ENCODE measurements at places on chromosomes 6 and 20.

GRCh38 chr6:31717499-31718222, 2.5 kb downstream of the LY6G6D start:
- H3K27me3 ChIP-seq: peaks cover 13% of the 10 kb centered on the region
- H3K36me3 ChIP-seq: no peaks in the 10 kb centered on the region
- DNase-seq: no peak
- no peaks in the 10 kb centered on the region for H3K4me1 ChIP-seq
- no peak overlapping the region for H3K4me3 ChIP-seq

GRCh38 chr6:101806241-101806640, 412.7 kb downstream of the GRIK2 start:
- no peaks in the 10 kb centered on the region for H3K27me3 ChIP-seq
- peaks cover 57% of the 10 kb centered on the region for H3K4me1 ChIP-seq
- H3K36me3 ChIP-seq: peaks cover 11% of the 10 kb centered on the region
- peak overlapping the region; percentile 67 for H3K27ac ChIP-seq
- peak; percentile 84 for DNase-seq
- H3K4me3 ChIP-seq: peak overlapping the region; percentile 27

- no peak overlapping the region for H3K27ac ChIP-seq
- no peak overlapping the region for H3K4me3 ChIP-seq
- no peak for DNase-seq
- H3K4me1 ChIP-seq: peaks cover 9% of the 10 kb centered on the region
Observed at GRCh38 chr6:6858533-6858982, 249.2 kb upstream of the RREB1 start.

- no peak overlapping the region for H3K27ac ChIP-seq
- no peaks in the 10 kb centered on the region for H3K4me1 ChIP-seq
- DNase-seq: no peak
- H3K4me3 ChIP-seq: no peak overlapping the region
- no peaks in the 10 kb centered on the region for H3K36me3 ChIP-seq
Observed at GRCh38 chr6:45563844-45564243, 186.1 kb upstream of the SUPT3H start.

DNA sequence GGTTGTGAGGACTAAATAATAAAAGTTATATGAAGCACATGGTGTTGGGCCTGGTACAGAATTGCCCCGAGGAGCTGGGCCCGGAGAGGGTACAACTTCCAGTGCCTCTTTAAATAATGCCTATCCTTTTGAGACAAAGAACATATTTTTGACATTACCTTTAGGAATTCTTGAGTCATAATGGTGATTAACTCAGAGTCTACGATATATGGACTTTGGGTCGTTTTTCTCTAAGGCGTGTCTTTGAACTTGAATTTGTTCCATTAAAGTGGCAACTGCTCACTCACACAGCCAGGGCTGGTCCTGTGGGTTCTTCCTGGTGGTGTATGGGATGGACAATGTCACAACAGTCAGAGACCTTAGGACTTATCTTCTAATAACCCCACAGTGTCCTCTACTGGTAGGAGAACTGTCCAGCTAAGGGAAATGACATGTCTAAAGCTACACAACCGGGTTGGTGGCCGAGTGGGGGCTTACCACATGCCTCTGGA, 106.5 kb downstream of the CDC5L start:
- H3K4me3 ChIP-seq: peak overlapping the region; percentile 12
- peaks cover 3% of the 10 kb centered on the region for H3K36me3 ChIP-seq
- peaks cover 5% of the 10 kb centered on the region for H3K27me3 ChIP-seq
- peak; percentile 80 for DNase-seq

DNA sequence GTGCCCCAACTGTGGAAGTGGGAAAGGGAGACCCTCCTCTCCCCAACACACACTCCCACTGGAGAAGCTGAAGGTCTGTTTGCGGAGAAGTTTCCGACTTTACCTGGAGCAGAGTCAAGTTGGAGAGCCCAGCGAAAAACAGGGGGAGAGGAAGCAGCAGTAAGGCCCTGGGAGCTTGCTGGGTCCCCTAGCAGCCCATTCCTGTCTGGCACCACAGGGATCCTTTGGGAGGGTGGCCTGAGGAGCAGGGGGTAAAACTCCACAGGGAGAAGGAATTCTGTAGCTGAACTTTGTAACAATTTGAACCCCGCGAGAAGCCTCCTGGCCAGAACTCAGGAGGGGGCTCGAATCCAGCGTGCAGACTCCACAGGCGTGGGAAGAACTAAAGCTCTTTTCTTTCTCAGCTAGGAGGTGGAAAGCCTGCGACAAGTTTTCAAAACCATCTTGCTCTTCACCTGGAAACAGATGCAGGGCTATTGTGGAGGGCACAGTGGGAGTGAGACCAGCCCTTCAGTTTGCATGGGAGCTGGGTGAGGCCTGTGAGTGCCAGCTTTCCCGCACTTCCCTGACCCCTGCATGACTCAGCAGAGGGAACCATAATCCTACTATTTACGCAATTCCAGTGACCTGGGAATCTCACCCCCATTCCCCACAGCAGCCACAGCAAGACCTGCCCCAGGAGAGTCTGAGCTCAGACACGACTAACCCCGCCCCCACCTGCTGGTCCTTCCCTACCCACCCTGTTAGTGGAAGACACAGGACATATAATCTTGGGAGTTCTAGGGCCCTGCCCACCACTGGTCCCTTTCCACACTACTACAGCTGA, 25.8 kb downstream of the SERPINB9 start:
- peaks cover 25% of the 10 kb centered on the region for H3K27me3 ChIP-seq
- DNase-seq: peak; percentile 24
- H3K36me3 ChIP-seq: peaks cover 10% of the 10 kb centered on the region
- H3K4me3 ChIP-seq: peak overlapping the region; percentile 85
- peaks cover 22% of the 10 kb centered on the region for H3K4me1 ChIP-seq
- H3K27ac ChIP-seq: peak overlapping the region; percentile 86

GRCh38 chr6:169960521-169960885, 209.1 kb downstream of the ERMARD start:
- no peak overlapping the region for H3K4me3 ChIP-seq
- no peak overlapping the region for H3K27ac ChIP-seq
- peaks cover 5% of the 10 kb centered on the region for H3K36me3 ChIP-seq

DNA sequence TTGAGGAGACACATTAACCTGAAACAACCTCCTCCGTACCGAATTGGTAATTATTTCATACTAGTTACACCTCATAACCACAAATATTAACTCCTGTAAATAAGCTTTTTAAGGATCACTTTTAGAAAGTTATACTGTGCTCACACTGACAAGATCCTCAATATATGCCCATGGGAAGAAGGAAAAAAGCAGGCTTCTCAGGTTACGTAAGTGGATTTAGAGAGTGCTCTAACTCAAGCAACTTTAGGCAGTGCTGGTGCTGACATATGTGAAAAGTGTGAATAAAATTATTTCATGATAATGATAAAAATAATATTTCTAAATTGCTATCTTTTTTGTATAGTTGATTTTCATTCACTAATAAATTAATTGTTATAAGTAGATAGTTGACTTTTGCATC, 76.1 kb downstream of the PRKN start:
- DNase-seq: no peak
- no peak overlapping the region for H3K4me3 ChIP-seq
- no peaks in the 10 kb centered on the region for H3K27me3 ChIP-seq
- no peak overlapping the region for H3K27ac ChIP-seq
- no peaks in the 10 kb centered on the region for H3K36me3 ChIP-seq

DNA sequence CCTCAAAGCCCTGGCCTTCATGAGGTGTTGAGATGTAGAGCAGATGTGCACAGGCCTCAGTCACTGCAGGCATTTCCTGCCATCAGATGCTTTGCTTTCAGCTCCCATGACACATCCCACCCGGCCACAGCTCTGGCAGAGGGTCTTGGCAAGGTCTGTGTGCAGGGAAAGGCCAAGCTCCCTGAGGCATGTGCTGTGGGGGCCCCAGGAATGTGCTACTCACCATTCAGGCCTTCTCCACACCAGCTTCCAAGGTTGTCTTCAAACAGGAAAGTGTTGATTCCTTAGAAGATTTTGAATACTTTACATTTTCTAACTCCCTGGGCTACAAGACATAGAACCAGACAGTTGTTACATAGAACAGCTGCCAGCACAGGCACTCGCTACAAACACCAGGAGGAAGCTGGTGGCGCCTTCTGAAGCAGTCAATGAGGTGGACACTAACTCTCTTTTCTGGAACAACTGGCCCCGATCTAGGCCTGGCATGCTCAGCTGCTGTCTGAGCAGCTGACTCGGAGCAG, 27.8 kb downstream of the CASS4 start:
- peak overlapping the region; percentile 54 for H3K4me3 ChIP-seq
- no peaks in the 10 kb centered on the region for H3K36me3 ChIP-seq
- peak; percentile 98 for DNase-seq
- peaks cover 66% of the 10 kb centered on the region for H3K4me1 ChIP-seq
- H3K27ac ChIP-seq: peak overlapping the region; percentile 92

DNA sequence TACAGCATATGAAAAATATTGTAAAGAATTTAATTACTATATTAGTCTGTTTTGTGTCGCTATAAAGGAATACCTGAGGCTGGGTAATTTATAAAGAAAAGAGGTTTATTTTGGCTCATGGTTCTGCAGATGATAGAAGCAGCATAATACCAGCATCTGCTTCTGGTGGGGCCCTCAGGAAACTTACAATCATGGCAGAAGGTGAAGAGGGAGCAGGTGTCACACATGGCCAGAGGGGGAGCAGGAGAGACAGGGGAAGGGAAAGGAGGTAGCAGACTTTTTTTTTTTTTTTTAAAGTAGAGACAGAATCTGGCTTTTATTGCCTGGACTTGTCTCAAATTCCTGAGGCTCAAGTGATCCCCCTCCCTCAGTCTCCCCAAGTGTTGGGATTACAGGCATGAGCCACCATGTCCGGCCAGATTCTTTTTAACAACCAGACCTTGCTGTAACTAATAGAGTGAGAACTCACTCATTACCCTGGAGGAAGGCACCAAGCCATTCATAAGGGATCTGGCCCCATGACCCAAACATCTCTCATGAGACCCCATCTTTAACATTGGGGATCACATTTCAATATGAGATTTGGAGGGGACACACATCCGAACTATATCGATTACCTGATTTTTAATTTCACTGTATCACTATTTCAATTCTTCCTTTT, 64.6 kb downstream of the MAN1A1 start:
- no peaks in the 10 kb centered on the region for H3K27me3 ChIP-seq
- no peak for DNase-seq
- H3K27ac ChIP-seq: no peak overlapping the region
- H3K4me1 ChIP-seq: no peaks in the 10 kb centered on the region
- H3K36me3 ChIP-seq: peaks cover 4% of the 10 kb centered on the region

DNA sequence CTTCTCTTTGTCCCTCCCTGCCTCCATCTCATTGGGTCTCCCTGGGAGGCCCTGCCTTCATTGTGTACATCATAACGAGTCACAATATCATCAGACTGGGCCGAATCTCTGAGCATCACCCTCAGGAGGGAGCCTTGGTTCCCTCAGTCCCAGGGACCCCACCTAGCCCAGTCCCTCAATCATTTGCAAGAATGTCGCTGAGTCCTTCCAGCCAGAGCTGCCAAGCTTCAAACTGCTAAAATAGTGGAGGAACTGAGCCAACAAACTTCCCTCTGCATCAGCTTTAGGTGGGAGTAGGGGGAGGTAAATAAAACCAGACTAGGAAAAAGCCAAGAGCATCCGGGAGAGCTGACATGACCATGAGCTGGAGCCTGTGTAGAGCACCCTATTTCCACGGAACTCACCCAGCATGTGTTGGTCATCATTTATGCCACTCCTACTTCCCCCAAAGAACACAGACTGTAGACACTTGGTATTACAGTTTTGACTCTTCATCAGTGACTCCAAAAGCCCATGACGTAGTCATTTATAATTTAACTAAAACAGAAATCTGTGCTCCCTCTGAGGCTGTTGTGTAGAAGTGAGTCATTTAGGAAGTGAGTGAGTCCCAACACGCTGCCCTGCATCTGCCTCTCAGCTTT, 28.8 kb upstream of the IL17A start:
- peaks cover 3% of the 10 kb centered on the region for H3K27me3 ChIP-seq
- H3K36me3 ChIP-seq: no peaks in the 10 kb centered on the region
- H3K4me1 ChIP-seq: peaks cover 25% of the 10 kb centered on the region
- DNase-seq: peak; percentile 9

GRCh38 chr6:16623029-16623653, 138.1 kb downstream of the ATXN1 start:
- H3K4me1 ChIP-seq: peaks cover 51% of the 10 kb centered on the region
- H3K27me3 ChIP-seq: no peaks in the 10 kb centered on the region
- peak overlapping the region; percentile 64 for H3K27ac ChIP-seq
- peaks cover 20% of the 10 kb centered on the region for H3K36me3 ChIP-seq
- DNase-seq: no peak
- H3K4me3 ChIP-seq: peak overlapping the region; percentile 39

GRCh38 chr6:127243501-127243900, 23.2 kb upstream of the RNF146 start:
- H3K4me1 ChIP-seq: no peaks in the 10 kb centered on the region
- no peaks in the 10 kb centered on the region for H3K27me3 ChIP-seq
- H3K36me3 ChIP-seq: no peaks in the 10 kb centered on the region
- H3K27ac ChIP-seq: no peak overlapping the region

- DNase-seq: no peak
- peaks cover 7% of the 10 kb centered on the region for H3K4me1 ChIP-seq
- H3K36me3 ChIP-seq: no peaks in the 10 kb centered on the region
- H3K4me3 ChIP-seq: no peak overlapping the region
Observed at GRCh38 chr20:10249822-10250221, 31.2 kb downstream of the SNAP25 start.

- H3K27ac ChIP-seq: no peak overlapping the region
- no peaks in the 10 kb centered on the region for H3K36me3 ChIP-seq
- DNase-seq: no peak
Observed at GRCh38 chr6:170259278-170259677, 31.6 kb downstream of the DLL1 start.

GRCh38 chr6:46876126-46876525, 45.6 kb downstream of the ADGRF5 start:
- peaks cover 2% of the 10 kb centered on the region for H3K27me3 ChIP-seq
- no peaks in the 10 kb centered on the region for H3K36me3 ChIP-seq
- H3K4me3 ChIP-seq: no peak overlapping the region
- no peak for DNase-seq
- H3K27ac ChIP-seq: no peak overlapping the region

DNA sequence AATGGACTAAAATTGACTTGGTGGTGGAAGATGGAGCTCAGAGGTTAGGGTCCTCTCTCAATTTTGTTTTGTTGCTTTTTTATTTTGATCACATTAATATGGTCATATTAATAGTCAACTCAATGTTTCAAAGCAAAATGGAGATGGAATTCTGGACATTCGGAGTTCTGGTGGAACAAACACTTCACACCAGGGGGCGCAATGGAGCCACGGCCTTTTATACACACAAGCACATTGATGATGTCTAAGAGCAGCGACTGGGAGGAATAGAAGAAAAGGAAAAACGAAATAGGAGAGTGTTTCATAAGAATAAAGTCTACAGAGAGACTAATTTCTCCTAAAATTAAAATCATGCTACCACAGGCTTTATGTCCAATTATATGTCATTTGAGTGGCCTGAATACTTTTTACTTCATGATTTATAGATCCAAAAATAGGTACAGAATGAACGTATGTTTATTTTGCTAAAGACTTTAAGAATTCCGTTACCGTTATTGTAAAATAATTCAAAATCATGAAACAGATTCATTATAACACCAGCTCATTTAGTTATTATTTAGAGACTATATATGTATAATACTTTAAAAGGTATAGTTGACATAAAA, 197.6 kb upstream of the SASH1 start:
- H3K27me3 ChIP-seq: peaks cover 7% of the 10 kb centered on the region
- H3K27ac ChIP-seq: no peak overlapping the region
- H3K4me1 ChIP-seq: peaks cover 31% of the 10 kb centered on the region
- peak; percentile 48 for DNase-seq

Data from HFFc6 (cell line).